ENCODE measurements at places on chromosomes 3 and 15.

DNA sequence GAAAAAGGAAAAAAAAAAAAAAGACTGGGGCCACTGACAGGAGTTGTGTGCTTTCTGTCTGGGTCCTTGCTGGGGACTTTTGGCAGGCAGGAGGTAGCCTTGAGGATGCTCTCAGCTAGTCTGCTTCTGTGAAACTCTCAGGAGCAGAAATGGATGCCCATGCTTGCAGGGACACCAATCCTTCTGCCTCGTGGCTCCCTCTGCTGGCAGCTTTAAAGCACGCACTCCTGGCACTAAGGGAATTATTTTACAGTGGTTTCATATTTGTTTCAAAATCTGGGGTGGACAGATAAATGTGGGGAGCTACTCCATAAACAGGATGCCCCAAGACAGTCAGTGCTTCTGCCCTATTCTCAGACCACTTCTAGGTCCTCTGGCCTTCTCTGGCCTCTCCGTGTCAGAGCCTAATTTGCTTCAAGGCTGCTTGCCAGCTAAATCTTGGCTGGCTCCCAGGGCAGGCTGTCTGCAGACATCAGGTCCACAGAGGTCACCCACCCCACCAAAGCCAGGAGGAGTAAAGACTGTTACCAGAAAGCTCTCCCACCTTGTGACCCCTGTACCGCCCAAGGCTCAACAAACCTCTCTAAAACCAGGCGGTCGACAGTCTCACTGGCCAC, 17.1 kb downstream of the TRAIP start:
- DNase-seq: peak; percentile 44

DNA sequence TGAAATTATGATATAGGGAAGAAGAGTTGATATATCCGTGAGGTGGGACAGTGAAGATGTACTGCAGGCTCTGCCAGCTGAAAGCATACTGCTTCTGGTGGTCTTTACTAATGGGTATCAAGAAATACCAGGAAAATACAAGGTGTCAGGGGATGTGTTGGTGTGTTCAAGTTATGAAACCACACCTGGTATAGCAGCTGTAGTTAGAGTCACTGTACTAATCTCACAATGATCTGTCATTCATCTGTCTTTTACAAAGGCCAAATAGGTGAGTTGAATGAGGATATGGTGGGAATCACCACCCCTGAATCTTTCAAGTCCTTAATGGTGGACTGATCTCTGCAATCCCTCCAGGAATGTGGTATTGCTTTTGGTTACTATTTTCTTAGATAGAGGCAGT, 152.7 kb downstream of the NFKBIZ start:
- DNase-seq: no peak

DNA sequence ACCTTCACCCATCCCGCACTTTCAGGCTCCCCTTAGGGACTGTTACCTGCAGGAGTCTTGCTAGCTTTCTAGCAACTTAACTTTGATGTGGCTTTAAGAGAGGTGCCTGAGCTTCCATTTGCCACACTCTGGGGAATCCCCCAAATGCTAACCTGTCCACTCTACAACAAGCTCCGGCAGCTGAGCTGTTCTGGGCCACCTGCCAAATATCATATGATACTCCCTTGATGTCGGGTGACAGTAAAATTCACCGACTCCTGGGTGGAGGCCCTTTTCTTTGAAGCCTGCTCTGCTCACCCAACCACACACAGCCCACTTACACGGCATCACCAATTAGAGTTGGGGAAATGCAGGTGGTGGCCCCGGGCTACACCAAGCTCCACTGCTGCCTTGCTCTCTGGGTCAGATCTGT, 38.0 kb upstream of the XCR1 start:
- no peak for DNase-seq

- no peak for DNase-seq
Observed at GRCh38 chr15:74839526-74840395, 3.2 kb downstream of the ULK3 start.

GRCh38 chr3:10434938-10435336, 70.4 kb downstream of the ATP2B2 start:
- DNase-seq: no peak

GRCh38 chr3:118587037-118587741, 447.5 kb downstream of the IGSF11 start:
- no peak for DNase-seq

GRCh38 chr15:49137861-49138260, 17.5 kb downstream of the COPS2 start:
- no peak for DNase-seq

DNA sequence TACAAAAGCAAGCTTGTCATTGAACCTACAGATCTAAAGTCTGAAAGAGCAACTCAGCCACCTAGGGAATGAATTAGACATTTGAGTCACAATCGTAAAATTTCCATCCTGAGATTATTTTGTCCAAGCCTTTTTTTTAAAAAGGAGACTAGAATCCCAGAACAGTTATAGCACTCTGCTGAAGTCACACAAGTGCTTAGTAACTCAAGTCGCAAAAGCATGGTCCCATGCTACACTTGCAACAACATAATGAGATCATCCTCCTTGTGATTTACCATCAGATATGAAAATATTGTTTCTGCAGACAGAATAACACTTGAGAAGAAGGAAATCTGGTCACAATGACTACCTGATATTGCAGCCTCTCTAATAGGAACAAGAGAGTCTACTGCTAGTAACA, 106.7 kb downstream of the ZIC4 start:
- no peak for DNase-seq

- DNase-seq: no peak
Observed at GRCh38 chr3:150749255-150749654, 13.7 kb downstream of the SIAH2 start.
